ENCODE measurements at places on chromosomes 11 and 22.

DNA sequence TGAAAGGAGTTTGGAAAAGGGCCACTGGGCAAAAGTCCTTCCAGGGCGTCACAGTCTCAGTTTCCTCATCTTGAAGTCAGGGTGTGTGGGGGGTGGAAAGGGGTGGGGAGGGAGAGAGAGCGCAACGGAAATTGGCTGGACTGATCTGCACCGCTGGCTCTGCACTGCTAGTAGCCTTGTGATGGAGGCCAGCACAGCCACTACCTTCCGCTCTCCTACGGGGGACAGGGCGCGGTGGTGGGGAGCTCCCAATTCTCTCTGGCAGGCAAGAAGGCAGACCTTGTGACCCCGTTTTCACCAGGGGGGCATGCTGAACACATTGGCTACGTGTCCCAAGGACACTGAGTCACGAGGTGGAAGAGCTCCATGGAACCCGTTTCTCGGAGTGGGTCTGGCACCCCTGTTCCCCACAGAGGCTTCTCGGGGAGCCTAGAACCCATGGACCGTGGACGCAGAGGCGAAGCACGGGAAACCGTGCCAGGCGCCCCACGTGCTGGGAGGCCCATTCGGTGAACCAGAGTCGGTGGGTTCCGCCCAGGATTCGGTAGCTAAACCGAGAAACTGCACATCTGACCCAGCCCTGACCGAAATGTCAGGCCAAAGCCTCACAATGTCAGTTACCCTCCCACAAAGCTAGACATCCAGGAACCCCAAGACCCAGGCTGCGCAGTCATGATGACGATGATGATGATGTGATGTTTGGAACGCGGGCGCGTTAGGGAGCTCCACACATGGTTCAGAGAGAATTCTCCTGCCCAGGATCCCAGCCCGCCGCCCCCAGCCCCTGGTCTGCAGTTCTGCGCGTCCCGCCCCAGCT is 28.3 kb upstream of the WNT11 start:
- peak; percentile 71 for DNase-seq

DNA sequence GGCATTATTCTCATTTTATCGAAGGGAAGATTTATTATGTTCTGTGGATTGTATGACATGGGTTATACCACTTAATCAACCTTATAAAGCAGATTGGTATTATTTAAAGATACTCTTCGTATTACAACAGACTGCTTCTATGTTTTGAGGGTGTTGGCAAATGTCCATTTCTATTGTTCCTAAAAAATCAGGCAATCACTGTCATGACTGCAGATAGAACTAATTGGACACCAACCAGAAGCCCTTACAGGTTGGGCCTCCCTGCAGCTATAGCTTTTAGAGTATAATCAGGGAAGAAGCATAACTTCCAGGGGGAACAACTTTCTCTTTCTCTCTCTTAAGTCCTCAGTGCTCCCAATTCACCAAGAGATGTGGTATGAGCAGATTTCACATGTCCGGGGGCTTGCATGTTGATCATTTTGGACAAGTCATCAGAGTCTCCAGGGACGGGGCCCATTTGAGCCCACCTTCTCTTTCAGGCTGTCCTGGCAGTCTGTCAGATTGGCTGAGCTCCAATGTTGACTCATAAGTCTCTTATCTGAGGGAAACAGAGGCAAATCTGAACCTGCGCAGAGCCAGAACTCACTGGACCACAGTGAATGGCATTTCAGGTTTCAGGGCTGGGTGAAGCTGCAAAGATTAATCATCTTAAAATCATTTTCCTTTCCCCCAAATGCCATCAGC is 264.0 kb upstream of the CCDC90B start:
- DNase-seq = no peak

- peak; percentile 56 for DNase-seq
Observed at GRCh38 chr11:99015634-99016454, 4.9 kb upstream of the CNTN5 start.

DNA sequence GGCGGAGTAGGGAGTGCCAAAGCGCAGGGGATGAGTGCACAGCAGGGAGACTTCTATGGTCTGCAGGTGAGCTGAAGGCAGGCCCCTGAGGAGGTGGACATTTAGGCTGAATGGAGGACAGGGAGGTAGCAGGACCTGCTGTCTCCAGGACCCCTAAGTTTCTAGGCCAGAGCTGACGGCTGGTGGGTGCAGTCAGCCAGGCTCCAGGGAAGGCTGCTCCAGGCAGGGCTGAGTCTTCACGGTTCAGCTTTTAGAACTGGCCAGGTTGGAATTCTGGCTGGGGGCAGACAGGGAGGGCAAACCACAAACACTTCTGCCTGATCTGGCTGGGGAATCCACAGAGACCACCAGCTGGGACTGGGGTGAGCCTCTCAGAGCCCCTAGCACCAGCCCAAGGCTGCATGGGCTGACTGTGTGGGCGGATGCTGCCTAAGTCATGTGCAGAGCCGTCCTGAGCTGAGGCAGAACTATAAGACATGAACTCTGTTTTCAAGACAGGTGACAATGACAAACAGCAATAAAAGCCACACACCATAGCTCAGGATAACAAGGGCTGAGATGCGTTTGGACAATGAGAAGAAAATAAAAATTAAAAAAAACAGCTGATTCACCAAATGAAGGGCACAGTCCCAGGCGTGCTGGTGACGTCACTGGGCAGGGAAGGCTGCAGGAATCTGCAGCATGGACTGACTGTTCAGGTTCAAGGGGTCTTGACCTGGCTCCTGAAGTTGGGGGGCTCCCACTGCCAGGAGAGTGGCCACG is 10.4 kb upstream of the MALAT1 start:
- DNase-seq = peak; percentile 88

DNA sequence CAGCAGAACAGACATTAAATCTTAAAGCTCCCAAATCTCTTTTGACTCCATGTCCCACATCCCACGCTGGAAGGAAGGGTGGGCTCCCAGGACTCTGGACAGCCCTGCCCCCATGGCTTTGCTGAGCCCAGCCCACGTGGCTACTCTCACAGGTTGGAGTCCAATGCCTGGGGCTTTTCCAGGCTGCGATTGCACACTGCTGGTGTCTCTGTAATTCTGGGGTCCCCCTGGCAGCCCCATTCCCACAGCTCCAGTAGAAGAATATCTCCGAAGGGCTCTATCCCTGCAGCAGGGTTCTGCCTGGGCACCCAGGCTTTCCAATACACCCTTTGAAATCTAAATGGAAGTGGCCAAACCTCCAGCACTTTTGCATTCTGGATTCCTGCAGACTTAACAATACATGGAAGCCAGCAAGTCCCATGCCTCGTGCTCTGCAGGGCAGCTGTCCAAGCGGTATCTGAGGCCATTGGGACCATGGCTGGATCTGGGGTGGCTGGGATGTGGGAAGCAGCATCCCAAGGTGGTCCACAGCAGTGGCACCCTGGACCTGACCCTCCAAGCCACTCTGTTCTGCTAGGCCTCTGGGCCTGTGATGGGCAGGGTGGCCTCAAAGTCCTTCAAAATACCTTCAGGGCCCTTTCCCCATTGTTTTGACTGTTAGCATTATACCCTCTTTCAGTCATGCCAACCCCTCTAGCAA is 47.9 kb upstream of the TH start:
- DNase-seq = no peak

DNA sequence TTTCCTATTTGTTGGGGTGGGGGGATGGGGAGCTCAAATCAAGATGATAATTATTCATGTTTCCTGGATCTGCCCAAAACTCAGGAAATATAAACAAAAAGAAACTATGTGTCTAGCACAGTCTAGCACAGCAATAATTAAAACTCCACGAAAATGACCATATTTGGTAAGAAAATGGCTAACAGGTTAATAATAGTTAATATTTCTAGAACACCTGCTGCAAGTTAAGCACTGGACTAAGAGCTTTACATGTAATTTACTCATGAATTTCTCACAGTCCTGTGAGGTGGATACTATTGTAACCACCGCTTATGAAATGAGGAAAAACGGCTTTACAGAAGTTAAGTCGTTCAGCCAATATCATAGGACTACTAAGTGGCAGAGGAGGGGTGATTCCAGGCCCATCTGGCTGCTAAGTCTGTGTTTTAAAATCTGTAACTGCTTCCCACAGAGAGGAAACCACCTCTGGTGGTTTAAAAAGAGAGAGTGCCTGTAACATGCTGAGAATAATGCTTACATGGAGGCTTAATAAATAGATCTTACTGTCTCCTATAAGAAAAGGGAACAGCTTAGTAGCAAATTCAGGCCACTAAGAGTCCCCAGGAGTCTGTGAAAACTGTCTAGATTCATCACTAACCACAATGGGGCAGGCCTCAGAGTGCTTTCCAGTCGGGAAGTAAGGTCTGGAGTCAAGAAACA is 11.0 kb upstream of the AMOTL1 start:
- no peak for DNase-seq

GRCh38 chr11:115761348-115761747 is 257.1 kb upstream of the CADM1 start:
- no peak for DNase-seq

DNA sequence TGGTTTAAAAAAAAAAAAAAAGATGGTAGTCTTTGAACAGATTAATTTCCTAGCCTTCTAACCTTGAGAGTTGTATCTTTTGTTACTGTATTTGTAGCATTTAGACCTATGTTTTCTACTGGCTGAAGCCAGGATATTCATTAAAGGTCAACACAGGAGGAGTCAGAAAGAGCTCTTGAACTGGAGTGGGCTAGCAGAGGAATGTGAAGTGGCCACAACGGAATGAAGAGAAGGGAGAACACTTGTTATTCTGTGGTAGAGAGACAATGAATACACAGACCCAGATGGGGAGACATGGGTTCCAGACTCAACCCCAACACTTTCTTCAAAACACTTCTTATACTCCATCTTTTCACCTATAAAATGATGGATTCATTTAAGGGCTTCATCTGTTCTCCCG is 88.1 kb downstream of the RELT start:
- DNase-seq = no peak

DNA sequence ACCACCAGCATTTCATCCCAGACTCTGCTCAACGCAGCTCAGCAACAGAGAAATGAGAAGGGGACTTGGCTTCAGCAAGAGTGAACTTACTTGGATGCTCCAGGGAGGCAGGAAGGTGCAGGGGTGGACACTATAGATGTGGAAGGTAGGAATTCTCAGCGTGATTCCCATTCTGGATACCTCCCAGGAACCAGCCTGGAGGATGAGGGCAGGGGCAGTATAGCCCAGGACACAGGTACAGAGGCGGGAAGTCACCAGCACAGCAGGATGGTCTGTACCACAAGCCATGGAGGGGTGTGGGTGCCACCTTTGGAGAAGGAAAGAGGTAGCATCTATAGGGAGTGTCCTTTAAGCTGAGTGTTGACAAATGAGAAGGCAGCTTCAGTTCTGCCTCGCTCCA is 1275.2 kb downstream of the TBC1D22A start:
- DNase-seq = no peak

DNA sequence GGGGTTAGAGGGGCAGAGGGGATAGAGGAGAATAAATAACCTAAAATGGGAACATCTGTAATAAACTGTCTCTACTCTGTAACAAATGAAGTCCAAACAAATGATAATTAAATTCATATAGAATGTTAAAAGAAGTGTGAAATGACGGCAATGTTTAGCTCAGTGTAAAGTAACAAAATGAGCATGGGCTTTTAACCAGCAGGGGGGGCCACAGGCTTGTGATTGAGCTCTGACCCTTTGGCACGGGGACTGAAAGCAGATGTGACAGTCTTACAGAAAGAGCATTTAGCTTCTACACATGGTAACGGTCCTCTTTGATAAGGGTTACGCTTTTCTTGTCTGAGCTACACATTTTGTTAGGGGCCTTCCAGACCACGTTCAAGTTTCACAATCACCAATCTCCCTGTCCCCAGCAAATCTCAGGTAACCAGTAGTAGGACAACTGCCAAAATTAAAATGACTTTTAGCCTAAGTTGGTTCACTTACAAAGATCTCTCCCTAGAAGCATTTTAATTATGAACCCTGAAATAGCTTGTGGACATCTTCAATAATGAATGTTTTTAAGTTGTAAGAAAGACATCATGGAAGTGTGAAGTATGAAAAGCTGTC is 262.5 kb downstream of the DCDC1 start:
- DNase-seq = peak; percentile 23

GRCh38 chr11:118633979-118634378 is 26.6 kb downstream of the PHLDB1 start:
- DNase-seq = peak; percentile 79

DNA sequence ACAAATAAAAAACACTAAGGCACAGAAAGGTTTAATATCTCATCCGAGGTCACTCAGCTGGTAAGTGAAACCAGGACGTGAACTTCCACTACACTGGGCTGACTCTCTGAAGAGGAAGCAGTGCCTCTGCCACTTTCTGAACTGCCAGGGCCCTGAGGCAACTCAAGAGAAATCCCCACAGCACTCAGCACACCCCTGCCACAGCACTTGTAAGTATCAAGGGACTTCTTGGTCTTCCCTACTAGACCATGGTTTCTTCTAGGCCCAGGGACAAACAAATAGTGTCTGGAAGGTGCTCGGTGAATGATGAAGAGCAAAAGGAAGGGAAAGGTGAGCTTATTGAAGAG is 49.7 kb downstream of the RPL27A start:
- no peak for DNase-seq

GRCh38 chr11:62004473-62004872 is 37.0 kb upstream of the FTH1 start:
- DNase-seq = peak; percentile 90

DNA sequence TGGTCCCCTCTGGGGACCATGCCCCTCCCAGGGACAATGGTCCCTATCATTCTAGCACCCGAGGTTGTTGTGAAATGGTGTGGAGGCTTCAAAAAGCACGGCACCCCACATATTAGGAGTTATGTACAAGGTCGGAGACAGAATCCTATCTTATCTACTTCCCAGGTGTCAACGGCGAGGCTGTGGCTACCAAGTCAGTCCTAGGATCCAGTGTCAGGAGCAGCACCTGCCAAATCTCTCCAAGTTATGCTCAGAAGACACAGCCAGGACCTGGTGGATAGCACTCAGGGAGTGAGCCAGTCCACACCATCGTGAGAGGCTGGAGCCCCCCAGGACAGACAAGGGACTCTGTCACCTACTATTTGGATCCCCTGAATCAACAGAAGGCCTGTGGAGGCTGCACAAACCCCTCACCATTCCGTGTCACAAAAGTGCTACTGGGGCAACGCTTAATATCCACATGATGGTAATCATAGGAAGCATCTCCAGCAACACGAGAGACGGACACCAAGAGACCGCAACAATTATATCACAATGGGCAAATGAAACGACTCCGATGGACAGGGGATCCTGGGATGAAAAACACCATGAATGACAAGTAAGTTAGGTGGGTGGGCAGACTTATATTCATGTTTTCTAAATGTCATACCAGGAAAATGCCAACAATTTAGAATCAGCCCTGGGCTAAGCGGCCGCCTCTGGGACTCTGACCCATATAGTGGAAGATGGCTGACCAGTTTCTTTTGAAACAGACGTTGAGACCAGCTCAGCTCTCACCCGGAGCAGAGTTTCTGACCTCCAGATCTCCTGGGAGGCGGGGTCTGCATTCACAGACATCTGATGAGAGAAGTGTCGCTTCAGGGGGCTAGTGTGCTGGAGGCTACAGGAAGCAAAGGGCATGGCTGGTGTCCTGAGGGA is 108.4 kb downstream of the MED15 start:
- no peak for DNase-seq

- peak; percentile 96 for DNase-seq
Observed at GRCh38 chr11:33515347-33515746, 185.3 kb downstream of the C11orf91 start.
